ENCODE measurements at places on chromosomes 2 and 18. TPM values are rescaled to one million over a fixed set of nuclear protein-coding genes. Genes with fewer than 3 reads are reported as not detected.

The ANKRD30B gene
- total RNA-seq, result not detected

The TFCP2L1 gene
- 0.02 TPM for total RNA-seq

The SCTR gene
- not detected for total RNA-seq

The CHST9 gene
- not detected for total RNA-seq

The FBLN7 gene
- 9.0 TPM for total RNA-seq

The PSMA8 gene
- total RNA-seq, result 1.7 TPM

The SERPINB10 gene
- total RNA-seq, result not detected

The TFPI gene
- total RNA-seq, result not detected

The AQP12A gene
- total RNA-seq, result not detected

The CHRND gene
- total RNA-seq, result not detected

The RESP18 gene
- total RNA-seq, result not detected

The UGT1A5 gene
- not detected for total RNA-seq

The MTHFD2 gene
- total RNA-seq, result 173 TPM

The LRRC30 gene
- total RNA-seq, result not detected

The LRP2 gene
- 0.36 TPM for total RNA-seq

The HOXD8 gene
- not detected for total RNA-seq

The PPP1R7 gene
- total RNA-seq, result 93.6 TPM

The SAG gene
- 0.34 TPM for total RNA-seq

The AGXT gene
- not detected for total RNA-seq

The ALS2 gene
- total RNA-seq, result 8.4 TPM

The CEP192 gene
- total RNA-seq, result 50.1 TPM

The SH3BP4 gene
- total RNA-seq, result not detected

The NEU2 gene
- total RNA-seq, result not detected

The MC5R gene
- total RNA-seq, result 0.09 TPM

The UGT1A9 gene
- not detected for total RNA-seq

The TMEM37 gene
- not detected for total RNA-seq

The PTPRN gene
- not detected for total RNA-seq

The POTEC gene
- not detected for total RNA-seq

The DGUOK gene
- 63.9 TPM for total RNA-seq

The RPS27A gene
- total RNA-seq, result 932 TPM

The LCT gene
- total RNA-seq, result 0.64 TPM

The RNF144A gene
- total RNA-seq, result 36.4 TPM

The C2orf76 gene
- 8.6 TPM for total RNA-seq

The NDUFAF7 gene
- total RNA-seq, result 20.2 TPM

The RTP5 gene
- total RNA-seq, result 0.07 TPM

The CPS1 gene
- 1.0 TPM for total RNA-seq

The SOX11 gene
- not detected for total RNA-seq

The UPP2 gene
- not detected for total RNA-seq

The METAP1D gene
- total RNA-seq, result 7.1 TPM

The TCF7L1 gene
- total RNA-seq, result not detected

The ANKRD30BL gene
- not detected for total RNA-seq

The SCYGR4 gene
- total RNA-seq, result not detected

The SF3B6 gene
- 94.6 TPM for total RNA-seq

The TM4SF20 gene
- total RNA-seq, result not detected

The GLI2 gene
- total RNA-seq, result 0.43 TPM

The BOLL gene
- total RNA-seq, result not detected

The MTLN gene
- total RNA-seq, result 42.5 TPM

The PTRHD1 gene
- 33.9 TPM for total RNA-seq

The RASGRP3 gene
- 5.2 TPM for total RNA-seq

The ACVR1C gene
- 0.55 TPM for total RNA-seq

The OTOS gene
- total RNA-seq, result not detected

The PLGLB1 gene
- total RNA-seq, result not detected

The CRYBA2 gene
- not detected for total RNA-seq

The STPG4 gene
- total RNA-seq, result 0.50 TPM

The HTR2B gene
- 1.2 TPM for total RNA-seq

The MAP3K20 gene
- 16.8 TPM for total RNA-seq

The NT5C1B gene
- not detected for total RNA-seq

The SERPINB13 gene
- total RNA-seq, result not detected

The DPYSL5 gene
- not detected for total RNA-seq

The SCN2A gene
- total RNA-seq, result 0.30 TPM
